ENCODE measurements at places on chromosomes 5 and 9.

DNA sequence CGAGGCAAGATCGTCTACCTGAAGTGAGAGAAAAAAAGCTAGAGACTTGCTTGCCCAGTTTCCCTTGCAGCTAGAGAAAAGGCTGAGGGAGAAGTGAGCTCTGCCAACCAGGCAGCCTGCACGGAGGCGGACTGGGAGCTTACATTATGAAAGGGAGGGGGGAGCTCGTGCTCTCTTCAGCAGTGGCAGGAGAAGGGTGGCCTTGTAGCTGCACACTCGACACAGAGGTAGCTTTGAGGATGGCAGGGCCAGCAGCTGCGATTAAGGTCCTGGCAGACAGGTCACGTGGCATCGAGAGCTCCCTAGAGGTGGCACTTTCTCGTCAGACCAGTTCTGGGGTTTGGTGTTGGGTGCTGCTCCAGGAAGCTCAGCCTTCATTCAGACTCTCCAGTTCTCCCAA is 26.7 kb downstream of the APBA1 start:
- no peak for DNase-seq

GRCh38 chr9:89425024-89425805 is 72.7 kb downstream of the SEMA4D start:
- no peak for DNase-seq

DNA sequence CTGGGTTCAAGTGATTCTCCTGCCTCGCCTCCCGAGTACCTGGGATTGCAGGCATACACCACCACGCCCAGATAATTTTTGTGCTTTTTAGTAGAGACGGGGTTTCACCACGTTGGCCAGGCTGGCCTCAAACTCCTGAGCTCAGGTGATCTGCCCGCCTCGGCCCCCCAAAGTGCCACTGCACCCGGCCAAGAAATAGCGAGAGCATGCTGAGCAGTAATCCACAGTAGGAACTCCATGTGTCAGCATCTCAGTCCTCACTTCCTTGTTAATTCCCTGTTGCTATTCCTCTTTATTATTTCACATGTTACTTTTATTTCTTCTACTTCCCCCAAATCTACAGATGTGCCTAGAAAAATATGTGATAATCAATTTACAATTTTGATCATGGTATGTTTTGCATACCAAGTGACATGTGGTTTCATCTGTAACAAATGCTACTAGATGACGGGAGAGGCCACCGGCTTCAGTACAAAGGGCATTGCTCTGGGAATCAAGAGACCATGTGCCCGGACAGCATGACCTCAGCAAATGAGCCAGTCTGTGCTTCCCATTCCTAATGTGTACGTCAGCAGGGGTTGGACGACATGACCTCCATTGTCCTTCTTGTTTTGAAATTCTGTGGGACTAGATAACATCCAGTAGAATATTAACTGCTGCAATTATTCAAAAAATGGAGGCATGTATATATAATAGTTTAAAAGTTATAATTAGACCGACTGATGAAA is 61.6 kb downstream of the FNBP1 start:
- no peak for DNase-seq

DNA sequence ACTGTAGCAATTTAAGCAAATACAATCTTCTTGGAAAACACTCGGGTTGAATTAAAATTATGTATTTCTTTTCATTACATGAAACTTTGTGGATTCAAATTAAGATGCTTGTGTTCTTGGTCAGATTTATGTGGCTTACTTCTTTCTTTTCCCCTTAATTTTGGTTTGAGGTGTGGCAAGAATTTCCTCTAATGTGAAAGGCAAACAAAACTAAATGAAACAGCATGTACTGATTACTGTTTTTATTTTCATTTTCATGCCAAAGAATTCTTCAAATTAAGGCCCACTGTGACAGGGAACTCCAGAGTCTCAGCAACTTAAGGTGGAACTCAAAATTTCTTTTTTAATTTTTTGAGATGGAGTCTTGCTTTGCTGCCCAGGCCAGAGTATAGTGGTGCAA is at the start of gene OMD:
Gene OMD (minus strand): TSS at position 132 of the 400 bp plus-strand sequence. CDS start 6,913 bp downstream, outside the sequence.
- DNase-seq: no peak

DNA sequence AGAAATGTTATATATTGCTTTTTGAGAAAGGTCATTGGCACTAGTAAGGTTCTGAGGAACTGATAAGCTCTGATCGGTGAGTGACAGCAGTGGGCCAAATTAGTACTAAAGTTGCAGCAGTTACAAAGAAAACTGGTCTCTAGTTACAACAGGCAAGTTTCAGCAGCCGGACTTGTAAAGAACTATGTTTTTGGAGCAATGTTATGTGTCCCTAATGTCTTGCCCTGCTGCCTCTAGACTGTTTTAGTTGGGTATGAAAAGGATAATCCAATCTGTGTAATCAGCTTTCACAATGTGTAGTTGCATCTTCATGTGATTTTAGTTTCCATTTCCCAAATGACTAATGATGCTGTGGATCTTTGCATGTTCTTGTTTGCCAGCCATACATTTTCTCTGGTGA is 113.5 kb downstream of the CAMK4 start:
- peak; percentile 65 for DNase-seq

DNA sequence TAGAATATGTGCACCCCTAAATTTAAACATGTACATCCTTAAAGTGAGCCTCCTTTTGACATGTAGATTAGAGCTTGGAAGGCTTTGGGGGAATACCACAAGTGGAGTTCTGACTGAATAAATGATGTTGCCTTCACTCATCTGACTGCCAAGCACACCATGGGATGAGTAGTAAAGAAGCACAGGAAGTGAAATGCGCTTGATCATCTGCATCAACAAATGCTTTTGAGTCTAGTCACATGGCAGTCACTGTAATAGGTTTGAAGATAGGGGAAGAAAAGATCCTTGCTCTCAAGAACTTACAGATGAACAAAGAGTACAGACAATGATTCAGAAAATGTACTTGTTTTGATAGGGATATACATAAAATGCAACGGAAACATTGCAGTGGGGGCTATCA is 62.0 kb upstream of the STARD4 start:
- no peak for DNase-seq

GRCh38 chr9:79695531-79696175 is 123.9 kb downstream of the TLE4 start:
- DNase-seq: peak; percentile 11

- no peak for DNase-seq
These were observed 15.1 kb upstream of the IRF1 start for GRCh38 chr5:132505641-132506040.

Measured in activated CD4-positive, alpha-beta T cell treated with anti-CD3 and anti-CD28 coated beads, Interleukin-2, Interleukin-4, amounts not matched to agents 100 ng/mL and 50 ng/mL, durations not matched to agents 16 hours and 8 hours (primary cell).